ENCODE measurements at places on chromosomes 4 and X.

DNA sequence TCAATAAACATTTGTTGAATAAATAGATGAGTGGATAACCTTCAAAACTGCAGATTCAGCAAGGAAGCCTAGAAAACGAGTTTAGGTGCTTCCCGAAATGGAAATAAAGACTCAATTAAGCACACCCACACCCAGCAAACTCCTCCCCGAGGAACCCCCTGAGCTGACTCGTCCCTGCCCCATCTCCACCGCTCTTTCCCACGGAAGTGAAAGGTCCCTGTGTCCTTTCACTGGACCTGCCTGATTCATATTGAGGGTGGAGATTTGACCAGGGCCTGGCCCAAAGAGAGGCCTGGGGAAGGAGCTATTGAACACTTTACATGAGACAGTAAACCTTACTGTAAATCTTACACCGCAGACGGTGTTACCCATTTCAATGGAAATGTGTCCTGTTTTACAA is 129.1 kb downstream of the CPZ start:
- no peak for DNase-seq

DNA sequence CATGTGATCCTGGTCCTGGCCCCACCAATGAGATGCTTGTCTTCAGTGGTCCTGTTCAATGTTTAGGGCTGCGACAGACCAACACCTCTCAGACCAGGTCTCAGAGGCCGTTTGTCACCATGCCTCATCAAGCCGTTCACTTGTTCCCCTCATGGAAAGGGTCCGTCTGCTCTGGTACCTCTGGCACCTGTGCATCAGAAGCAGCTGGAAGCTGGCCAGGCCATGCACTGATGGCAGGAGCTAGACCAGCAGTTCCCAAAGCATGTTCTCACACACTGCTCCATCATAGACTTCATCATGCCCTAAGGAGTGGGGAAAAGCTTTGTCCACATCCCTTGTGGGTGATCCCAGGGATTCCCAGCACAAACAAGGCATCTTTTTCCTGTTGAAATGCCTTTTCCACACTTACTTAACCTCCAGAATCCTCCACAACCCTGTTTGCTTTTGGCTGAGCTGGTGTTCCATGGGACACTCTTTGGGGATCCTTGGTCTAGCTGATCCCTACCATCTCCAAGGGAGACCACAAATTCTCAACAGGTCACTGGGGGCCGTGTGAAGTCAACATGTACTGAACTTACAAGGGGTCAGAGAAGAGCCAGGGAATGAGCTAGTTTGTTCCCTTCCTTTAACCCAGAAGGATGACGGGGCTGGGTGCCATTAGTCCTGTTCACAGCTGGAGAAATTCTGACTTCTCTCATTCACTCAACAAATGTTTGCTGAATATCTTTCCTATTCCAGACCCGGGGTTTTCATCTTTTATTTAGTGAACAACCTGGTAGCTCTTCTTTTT is 21.8 kb downstream of the SH3TC1 start:
- no peak for DNase-seq

- no peak for DNase-seq
These were observed 24.5 kb downstream of the WDR17 start for GRCh38 chr4:176090115-176090514.

GRCh38 chrX:42149281-42149680 is 225.9 kb upstream of the CASK start:
- DNase-seq: no peak

DNA sequence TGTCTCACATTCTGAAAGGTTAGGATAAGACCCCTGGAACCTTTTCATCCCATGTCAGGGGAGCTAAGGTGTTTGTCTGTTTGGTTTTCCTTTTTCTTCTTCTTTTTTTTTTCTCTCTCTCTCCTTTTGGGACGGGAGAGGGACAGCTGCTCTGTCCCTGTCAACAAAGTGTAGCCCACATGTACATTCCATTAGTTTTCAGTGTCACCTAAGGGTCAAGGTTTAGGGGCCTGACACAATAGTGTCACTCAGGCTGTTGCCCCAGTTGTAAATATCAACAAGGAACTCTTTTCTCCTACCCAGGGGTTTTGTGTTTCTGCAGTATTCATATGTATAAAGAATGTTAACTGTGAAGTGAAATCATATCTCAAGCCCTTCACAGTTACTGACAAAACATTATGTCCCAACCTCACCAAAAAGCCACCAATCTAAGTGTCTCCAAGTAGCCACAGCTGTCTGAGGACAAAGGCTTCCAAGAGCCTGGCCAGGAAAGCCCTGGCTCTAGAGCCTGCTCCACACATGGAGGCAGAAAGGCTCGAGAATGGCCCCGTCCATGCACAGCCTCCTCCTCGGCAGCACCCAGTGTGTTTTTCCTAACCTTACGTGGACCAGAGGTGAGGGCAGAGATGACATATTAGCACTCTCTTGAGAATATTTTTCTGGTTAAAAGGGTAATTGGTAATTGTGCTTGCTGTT is 9.4 kb downstream of the IRF2 start:
- no peak for DNase-seq

DNA sequence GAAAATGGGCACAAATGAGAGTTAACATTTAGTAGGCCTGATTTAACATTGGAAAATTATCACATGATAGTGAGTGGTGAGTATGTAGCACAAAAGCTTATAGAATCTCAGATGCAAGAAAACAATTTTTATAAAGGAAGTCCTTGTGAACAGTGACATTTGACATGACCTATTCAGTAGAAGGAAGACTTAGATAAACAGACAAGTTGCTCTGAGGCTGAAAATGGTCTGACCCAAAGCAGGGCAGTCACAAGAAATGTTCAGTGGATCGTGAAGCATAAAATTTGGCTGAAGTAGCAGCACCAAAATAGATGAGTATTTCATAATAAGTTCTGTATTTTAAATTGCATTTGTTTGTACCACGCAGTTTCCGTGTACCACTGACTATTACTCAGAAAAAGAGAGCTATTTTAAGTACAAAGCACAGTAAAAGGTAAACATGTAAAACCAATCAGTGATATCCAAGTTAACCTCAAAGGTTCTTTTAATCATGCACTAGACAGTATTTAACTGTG is 605.7 kb upstream of the PABPC4L start:
- no peak for DNase-seq

DNA sequence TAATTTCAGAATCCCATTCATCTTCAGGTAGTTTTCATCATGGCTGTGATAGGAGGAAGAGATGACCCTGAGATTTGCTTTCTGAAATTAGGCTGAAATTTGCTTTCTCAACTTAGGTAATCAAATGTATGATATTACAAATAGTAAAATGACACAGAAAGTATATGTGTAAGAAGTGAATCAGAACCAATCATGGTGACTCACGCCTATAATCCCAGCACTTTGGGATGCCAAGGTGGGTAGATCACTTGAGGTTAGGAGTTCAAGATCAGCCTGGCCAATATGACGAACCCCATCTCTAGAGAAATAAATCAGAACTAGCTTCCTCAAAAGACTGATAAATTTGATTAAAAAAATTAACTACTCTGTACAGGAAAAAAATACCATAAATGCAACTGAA is 555.4 kb downstream of the STPG2 start:
- DNase-seq: no peak

DNA sequence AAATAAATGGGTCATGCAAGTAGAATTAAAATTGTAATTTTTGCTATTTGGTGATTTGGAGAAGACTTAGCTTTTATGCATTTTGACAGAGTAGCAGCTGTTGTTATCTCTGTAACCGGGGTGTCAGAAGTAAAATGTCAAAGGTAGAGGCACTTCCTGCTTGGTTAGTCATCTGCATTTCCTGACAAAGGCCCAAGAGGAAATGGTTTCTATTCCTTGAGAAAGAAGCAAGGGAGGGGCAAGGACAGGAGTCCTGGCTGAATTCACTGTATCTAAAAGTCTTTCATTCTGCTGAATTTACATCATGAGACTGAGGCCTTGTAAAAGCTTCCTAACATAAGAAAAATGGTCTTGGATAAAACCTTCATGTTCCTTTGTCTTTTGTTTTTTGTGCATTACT is 550.9 kb upstream of the BOD1L1 start:
- DNase-seq: no peak
